ENCODE measurements at places on chromosomes 4 and X.

GRCh38 chr4:183304538-183304937 lies 15.5 kb downstream of the CLDN22 start:
- DNase-seq = no peak

GRCh38 chr4:80184825-80185756 lies 12.2 kb upstream of the PRDM8 start:
- no peak for DNase-seq

- no peak for DNase-seq
Observed at GRCh38 chr4:95599777-95600400, 51.1 kb upstream of the UNC5C start.

- DNase-seq = no peak
Observed at GRCh38 chr4:106258145-106259045, 57.6 kb downstream of the TBCK start.

DNA sequence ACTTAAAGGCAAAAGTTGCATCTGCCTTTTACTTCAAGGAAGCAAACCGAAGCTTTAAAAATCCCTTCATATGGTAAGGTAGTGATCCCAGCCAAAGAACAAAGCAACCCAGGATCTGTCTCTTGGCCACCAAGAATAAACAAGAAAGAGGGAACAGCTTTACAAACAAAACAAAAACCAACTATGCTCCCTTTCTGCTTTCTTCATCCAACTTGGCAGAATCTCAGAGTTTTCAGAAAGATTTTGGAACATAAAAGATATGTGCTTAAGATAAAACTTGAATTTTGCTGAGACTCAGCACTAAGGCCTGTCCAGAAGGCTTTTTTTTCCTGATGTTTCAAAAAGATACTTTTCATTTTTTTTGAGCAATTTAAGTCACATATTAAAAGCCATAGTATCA lies 94.0 kb downstream of the COL4A6 start:
- no peak for DNase-seq

DNA sequence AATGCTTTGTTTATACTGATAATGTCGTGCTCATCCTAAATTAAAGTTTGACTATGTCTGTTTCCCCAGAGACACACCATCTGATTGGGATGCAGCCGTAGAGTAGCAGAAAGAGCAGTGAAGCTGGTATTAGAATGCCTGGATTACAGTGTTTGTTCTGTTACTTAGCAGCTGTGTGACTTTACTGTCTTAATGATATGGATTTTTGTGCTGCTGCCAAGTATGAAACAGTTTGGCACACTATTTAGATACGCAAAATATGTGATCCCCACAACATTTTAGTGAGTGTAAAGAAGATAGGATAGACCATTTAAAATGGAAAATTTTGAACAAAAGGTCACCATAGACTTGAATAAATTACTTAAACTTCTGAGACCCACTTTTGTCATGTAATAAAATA lies 1.2 kb upstream of the CHIC1 start:
- DNase-seq = no peak

DNA sequence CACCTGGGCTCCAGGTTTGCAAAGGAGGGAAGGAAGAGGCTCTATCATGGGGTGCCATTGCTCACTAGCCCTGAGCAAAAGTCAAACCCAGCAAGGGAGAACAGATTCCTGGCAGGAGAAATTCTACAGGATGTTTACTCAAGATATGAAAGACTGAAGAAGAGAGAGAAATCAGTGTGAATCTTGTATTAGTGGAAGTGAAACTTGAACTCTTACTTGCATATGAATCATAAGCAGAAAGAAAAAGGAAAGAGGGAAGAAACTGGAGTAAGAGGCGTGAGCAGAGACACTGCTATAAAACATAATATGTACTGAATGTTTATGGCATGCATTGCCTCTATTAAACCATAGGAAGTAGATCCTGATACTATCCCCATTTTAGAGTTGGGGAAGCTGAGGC lies 60.9 kb downstream of the C4orf46 start:
- DNase-seq = no peak

DNA sequence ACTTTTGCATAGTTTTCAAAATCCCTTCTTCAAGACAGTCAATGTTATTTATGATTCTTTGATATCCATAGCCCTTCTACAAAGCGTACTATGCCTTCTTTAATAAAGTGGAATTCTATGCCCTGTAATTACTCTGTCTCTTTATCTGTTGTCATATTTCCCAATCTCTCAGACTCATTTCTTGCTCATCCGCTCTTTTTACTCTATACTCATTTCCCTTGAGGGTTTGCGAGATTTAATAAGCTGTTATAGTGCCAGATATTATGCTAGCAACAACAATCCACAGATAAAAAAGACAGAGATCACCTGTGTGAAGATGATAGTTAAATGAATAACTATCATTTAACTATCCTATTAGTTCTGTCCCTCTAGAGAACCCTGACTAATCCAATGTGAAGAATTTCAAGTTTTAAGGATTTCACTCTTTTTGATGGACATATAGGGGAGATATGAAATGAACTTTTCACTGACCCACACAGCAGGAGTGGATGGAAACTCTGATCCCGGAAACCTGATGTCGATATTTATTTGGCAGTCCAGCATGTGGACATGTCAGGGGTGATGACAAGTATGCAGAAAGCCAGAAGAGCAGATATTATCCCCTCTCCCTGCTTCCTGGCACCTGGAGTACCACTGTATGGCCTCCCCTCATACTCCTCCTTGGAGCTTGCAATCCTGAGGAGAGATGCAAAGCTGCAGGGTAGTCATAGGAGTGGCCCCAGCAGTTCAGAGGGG lies 49.7 kb downstream of the TMEM156 start:
- no peak for DNase-seq

GRCh38 chr4:6696611-6697010 lies 2.9 kb downstream of the S100P start:
- no peak for DNase-seq

- no peak for DNase-seq
Observed at GRCh38 chr4:5412751-5413150, 295.6 kb downstream of the EVC2 start.

DNA sequence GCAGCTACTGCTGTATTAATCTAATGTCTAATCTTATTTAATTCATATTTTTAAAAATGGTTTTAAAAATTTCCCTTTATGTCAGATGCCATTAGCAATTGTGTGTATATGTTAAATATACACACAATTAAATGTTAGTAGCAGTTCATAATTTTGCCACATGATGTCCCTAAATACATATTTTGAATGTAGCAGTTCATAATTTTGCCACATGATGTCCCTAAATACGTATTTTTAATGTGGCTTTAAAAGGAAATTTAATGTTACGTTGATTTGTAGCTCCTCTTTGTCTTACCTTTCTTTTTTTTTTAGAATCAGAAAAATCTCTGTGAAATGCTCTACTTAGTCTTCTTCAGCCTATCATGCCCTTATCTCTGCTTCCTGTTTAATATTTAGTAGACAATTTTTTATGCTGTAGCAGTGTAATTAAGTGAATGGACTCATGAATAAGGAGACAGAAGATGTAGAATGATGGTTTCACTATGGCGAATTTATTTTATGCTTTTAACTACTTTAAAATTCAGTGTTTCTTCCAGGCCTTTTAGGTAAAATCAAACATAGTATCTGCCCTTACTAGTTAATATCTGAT lies 26.1 kb downstream of the RBM46 start:
- no peak for DNase-seq

GRCh38 chr4:7964890-7965662 lies 25.4 kb upstream of the AFAP1 start:
- peak; percentile 30 for DNase-seq

GRCh38 chr4:143232277-143232676 lies 47.6 kb downstream of the USP38 start:
- no peak for DNase-seq

DNA sequence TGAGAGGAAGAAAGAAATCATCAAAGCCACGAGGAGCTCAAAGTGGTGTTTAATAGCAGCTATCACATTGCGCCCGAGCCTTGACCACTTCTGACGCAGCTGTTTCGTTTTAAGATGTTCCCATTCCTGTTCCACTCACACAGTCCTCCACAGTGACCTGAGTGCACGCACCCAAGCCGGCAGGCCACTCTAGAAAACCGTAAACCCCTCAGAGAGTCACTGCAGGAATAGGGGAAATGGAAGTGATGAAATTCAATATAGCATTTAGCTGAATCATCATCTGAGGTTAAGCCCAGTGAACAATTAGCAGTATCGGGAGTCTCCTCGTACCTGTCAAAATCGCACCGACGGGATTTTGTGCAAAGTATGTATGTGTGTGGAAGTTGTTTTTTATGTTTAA lies 17.9 kb upstream of the HAND2 start:
- no peak for DNase-seq

DNA sequence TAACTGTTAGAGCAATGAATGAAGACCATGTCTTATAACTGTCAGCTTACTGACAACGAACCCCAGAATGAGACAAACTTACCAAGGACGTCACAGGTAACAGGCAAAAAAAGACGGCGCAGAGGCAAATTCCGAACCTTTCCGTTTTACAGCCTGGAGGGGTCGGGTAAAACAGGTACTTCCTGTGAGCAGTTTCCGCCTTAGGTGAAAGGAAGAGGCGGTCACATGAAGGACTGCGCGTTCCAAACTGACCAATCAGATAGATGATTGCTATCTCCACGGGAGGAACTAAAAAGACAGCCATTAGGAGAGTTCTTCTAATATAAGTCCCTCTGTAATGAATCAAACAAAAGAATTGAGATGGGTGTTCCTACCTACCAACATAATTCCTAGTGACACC lies at the start of gene COX7B2:
Gene COX7B2 (minus strand): TSS at position 168 of the 400 bp plus-strand sequence. CDS start 174,053 bp downstream, outside the sequence.
- DNase-seq = no peak

DNA sequence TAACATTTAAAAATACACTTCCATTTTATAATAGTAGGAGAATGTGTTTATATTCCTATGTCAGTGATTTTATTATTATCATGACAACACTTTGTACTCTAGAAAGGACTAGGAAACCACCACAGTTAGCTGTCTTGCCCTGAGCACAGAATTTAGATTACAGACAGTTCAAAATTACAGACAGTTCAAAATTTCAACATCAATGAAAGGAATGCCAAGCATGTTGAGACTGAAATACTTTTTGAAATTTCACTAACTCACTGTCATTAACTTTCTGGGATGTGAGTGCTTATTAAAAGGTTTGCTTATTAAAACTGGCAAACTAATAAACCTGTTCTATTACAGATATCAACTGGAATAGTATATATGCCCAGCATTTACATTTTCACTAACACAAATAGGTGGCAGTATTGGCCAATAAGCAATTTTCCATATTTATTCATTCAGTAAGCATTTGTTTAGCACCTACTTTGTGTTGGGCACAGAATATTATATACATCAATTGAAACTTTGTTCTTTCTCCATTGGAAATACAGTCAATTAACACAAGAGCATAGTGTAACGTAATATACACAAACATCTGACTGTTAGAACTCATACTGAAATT lies 179.4 kb downstream of the FBXW7 start:
- DNase-seq = no peak

- DNase-seq = no peak
Observed at GRCh38 chr4:92776080-92776479, 472.3 kb downstream of the GRID2 start.

GRCh38 chr4:42268824-42269223 lies 116.4 kb upstream of the BEND4 start:
- DNase-seq = no peak

GRCh38 chrX:81301877-81302276 lies 100.0 kb downstream of the SH3BGRL start:
- DNase-seq = no peak

DNA sequence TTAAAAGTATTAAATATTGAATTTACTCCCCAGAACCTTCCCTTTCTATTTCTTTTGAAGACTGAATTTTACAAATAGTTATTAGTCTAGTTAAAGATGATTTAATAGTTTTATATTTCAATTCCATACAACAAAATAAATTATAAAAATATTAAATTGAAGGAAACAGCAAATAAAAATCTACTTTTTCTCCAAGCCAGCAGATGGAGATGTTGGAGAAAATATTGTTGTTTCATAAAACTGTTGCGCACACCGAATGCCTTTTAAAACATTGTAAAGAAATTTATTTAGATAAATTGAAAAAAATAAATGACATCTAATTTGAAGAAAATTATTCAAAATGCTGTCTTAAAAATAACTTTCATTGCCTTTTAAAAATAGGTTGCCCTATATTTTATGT lies 5.5 kb downstream of the GRIA2 start:
- no peak for DNase-seq

DNA sequence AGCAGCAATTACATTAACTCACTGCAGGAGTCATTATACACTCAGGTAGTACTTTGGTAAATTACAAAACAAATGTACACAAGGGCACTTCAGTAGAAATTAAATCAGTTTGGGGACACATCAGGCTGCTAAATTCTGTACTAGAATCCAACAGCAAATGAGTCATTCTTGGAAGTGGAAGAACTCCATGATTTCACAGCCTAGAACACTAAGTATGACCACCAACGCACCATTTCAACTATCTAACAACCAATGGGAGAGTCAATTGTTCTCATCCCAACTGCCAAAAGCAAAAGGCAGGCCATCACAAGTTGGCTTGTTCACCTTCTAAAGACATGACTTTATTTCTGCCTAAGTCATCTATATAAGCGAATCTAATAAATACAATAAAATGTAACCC lies 26.6 kb downstream of the PPM1K start:
- no peak for DNase-seq
